Posterior cingulate gyrus (tissue), 11 donors: ENCODE measurements at places on chromosomes 13 and 19.

DNA sequence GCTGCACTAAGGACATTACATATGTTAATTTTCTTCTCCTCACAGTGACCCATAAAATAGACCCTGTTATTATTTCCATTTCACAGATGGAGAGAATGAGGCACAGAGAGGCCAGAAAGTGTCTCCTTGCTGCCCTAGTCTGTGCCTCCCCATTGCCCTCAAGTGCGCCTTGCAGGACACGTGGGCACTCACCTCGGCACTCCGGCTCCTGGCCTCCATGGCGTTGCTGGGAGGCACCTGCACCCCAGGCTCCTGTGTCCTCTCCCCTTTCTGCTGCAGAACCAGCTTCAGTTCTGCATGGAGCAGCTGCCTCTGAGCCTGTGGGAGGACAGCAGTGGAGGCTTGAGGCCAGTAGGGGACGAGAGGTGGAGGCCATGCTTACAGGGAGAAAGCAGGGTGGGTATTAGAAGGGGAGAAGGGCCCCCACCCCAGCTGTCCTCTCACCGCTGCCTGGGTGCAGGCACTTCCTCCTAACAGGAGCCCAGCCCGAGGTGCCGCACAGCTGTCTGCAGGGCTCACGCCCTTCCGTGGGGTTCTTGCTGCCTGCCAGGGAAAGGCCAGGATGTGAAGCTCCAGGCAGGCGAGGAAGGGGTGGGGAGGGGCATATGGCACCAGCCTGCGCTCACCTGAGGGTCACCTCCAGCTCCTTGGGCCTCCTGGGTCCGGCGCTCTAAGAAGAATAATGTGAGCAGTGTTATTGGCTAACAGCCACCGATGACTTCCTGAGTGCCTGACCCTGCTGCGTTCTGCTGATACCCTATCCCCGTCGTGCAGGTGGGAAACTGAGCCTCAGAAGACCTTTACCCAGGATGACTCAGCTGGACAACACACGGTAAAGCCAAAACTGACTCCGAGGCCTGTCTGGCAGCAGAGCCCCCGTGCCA, 5.2 kb downstream of the PRX start:
- DNase-seq = no peak

GRCh38 chr19:28553005-28553404, 659.9 kb downstream of the UQCRFS1 start:
- DNase-seq = no peak

GRCh38 chr19:19031891-19032290, 1.4 kb downstream of the SUGP2 start:
- DNase-seq = no peak

- DNase-seq = peak; percentile 95
Measured at GRCh38 chr13:100646030-100646673, 28.4 kb downstream of the TMTC4 start.

GRCh38 chr19:45919678-45920077, 5.1 kb upstream of the NANOS2 start:
- peak; percentile 42 for DNase-seq

GRCh38 chr19:13881692-13882418, 4.9 kb downstream of the NANOS3 start:
- no peak for DNase-seq

- DNase-seq = no peak
Measured at GRCh38 chr13:44738463-44738862, 162.3 kb upstream of the TSC22D1 start.

DNA sequence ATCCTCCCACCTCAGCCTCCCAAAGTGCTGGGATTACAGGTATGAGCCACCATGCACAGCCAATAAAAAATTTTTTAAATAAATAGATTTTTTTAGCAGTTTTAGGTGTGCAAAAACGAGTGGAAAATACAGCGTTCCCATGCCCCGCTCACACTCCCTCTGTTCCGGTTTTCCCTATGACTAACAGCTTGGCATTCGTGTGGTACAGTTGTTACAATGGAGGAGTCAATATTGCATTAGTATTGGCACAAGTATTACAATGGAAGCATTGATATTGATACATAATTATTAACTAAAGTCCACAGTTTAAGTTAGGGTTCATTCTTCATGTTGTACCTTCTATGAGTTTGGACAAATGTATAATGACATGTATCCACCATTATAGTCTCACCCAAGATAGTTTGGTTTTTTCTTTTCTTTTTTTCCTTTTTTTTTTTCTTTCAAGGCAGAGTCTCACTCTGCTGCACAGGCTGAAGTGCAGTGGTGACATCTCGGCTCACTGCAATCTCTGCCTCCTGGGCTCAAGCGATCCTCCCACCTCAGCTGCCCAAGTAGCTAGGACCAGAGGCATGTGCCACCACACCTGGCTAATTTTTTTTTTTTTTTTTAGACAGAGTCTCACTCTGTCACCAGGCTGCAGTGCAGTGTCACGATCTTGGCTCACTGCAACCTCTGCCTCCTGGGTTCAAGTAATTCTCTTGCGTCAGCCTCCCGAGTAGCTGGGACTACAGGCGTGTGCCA, 15.4 kb upstream of the RAB20 start:
- DNase-seq = no peak

- DNase-seq = no peak
Measured at GRCh38 chr19:58196901-58197616, 14.2 kb downstream of the ZNF274 start.

DNA sequence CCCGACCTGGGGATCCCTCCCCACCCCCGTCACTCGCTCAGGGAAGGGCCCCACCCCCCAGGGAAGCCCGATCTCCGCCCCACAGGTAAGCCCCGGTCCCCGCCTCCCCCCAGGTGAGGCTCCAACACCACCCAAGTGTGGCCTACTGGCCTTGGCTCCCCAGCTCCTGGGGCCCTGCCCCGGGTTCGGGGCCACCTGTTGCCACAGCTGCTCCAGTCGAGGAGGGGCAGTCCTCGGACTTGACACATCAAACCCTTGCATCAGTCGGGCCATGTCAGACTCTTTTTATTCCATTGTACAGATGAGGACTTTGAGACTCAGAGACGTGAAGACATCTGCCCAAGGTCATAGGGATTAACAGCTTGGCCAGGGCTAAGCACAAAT, 512 bp downstream of the CC2D1A start:
- no peak for DNase-seq

DNA sequence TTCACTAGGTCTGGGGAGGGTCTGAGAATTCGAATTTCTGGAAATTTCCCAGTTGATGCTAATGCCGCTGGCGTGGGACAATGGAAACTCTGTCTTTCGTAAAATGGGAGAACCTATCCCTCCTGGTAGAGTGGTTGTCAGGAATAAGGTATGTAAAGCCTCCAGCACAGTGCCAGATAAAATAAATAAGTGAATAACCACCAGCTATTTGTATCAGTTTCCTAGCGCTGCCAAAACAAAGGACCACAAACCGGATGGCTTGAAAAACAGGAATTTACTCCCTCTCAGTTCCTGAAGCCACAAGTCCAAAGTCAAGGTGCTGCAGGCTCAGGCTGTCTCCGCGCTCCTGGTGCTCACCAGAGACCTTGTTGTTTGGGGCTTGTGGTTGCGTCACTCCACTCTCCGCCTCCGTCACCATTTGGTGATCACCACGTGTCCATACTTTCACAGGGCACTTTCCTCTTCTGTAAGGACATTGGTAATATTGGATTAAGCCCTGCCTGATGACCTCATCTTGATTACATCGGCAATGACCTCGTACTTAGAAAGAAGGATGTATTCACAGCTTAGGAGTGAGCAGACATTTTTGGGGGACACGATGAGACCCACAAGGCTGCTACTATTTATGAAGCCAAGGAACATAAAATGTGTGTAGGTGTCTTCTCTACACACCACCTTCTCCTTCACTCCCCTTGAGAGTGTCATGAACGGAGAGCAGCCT, 428.5 kb downstream of the IRS2 start:
- DNase-seq = no peak

DNA sequence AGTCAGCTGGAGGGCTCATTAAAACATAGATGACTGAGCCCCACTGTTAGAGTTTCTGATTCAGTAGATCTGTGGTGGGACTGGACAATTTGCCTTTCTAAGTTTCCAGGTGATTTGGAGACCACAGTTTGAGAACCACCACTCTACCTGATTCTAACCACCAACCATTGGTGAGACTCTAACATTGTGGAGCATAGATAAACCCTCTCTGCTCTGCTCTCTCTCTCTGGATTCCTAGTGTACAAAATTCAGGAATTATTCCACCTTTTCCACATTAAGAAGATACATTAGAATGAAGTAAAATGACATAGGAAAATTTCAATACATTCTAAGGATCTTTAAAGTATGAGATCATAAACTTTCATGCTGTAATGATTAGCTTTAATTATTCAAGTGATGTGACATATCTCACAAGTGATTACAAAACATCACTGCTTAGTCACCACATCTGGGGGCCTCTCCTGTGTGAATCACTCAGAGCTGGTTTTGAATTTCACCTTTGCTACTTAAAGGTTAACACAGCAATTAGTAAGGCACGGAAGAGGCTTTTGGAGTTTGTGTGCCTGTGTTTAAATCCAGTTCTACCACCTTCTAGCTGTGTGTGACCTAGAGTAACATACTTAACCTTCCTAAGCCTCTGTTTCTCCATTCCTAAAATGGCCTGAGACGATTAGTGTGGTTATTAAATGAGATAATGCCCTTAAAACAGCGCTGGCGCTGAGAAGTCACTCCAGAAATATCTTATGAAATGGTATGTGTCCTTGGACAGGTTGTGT, 78.5 kb upstream of the NBEA start:
- DNase-seq = no peak

GRCh38 chr13:110137680-110138009, 169.3 kb downstream of the COL4A1 start:
- peak; percentile 46 for DNase-seq

GRCh38 chr13:100530671-100531213, 57.8 kb downstream of the GGACT start:
- DNase-seq = peak; percentile 43

GRCh38 chr13:100544866-100545683, 43.5 kb downstream of the GGACT start:
- peak; percentile 38 for DNase-seq

DNA sequence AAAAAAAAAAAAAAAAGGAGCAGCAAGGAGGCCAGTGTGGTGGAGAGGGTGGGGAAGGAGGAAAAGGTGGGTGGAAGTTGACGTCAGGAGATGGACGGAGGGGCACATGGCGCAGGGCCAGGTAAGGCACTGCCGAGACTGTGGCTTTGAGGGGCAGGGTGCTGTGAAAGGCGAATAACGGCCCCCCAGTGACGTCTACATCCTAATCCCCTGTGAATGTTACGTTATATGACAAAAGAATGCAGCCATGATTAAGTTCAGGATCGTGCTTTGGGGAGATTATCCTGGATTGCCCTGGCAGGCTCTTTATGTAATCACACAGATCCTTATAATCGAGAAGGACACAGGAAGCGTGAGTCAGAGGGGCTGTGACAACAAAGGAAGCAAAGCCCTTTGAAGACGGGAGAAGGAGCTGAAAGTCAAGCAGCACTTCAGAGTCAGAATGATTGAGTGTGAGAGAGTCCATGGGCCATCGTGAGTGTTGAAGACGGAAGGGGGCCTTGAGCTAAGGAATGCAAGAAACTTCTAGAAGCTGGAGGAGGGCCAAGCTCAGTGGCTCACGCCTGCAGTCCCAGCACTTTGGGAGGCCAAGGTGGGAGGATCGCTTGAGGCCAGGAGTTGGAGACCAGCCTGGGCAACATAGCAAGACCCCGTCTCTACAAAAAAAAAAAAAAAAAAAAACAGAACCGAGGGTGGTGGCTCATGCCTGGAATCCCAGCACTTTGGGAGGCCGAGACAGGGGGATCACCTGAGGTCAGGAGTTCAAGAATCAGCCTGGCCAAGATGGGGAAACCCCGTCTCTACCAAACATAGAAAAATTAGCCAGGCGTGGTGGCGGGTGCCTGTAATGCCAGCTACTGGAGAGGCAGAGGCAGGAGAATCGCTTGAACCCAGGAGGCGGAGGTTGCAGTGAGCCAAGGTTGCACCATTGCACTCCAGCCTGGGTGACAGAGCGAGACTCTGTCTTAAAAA, 13.8 kb upstream of the CEACAM16 start:
- no peak for DNase-seq

- DNase-seq = no peak
Measured at GRCh38 chr13:41981951-41982715, 21.2 kb upstream of the VWA8 start.

DNA sequence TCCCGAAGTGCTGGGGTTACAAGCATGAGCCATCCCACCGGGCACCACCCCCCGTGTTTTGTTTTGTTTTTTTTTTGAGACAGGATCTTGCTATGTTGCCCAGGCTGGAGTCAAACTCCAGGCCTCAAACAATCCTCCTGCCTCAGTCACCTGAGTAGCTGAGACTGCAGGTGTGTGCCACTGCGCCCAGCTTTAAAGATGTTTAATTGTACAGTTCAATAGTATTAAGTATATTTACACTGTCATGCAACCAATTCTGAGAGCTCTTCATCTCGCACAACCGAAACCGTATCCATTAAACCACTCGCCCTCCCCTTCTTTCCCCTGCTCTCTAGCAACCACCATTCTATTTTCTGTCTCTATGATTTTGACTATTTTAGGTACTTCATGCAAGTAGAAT, 15.6 kb downstream of the NUCB1 start:
- no peak for DNase-seq

DNA sequence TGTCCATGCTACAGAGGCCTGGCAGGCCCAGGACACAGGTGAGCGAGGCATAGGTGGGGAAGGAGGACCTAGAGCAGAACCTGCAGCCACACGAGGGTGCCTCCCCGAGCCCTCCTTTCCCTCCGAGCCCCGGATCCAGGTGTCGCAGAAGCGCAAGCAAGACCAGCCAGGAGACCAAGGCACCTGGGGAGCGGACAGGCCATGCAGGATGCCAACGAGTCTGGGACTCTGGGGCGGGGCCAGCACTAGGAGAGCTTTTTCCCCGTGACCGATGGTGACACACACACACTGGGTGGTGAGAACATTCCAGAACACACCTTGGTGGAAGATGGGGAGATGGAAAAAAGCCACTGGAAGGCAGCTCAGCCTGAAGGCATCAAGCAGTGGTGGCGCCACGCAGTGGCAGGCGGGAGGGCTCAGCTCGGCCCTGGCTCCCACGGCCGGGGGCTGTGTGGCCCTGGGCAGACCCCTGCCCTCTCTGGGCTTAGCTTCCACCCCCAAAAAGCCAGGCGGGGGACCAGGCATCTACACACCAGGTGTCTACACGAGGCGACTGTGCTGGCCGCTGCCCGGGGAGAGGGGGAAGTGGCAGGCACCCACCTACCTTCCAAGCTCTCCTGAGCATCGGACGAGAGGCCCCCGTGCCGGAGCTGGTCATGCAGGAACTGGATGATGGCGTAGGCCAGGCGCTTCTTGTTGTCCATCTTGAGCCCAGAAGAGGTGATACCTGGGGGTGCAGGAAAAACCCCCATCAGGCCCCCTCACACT, 14.5 kb downstream of the SGTA start:
- no peak for DNase-seq

- DNase-seq = no peak
Measured at GRCh38 chr19:16773259-16773658, 53.6 kb downstream of the NWD1 start.

DNA sequence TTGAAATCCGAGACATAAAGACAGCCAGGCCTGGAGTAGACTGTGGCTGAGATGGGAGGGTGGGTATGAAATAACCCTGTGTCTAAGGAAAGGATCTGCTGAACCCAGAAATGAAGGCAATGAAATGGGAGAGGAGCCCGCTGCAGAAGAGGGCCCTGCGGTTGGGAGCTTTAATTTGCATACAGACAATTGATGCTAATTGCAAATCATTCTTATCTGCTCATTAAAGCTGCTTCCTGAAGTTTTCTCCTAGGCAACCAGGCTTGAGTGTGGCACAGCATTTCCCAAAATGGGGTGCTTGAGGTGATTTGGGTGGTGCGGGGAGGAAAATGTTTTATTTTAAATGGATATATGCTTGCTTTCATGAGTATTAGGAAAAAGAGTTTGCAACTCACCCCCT, 55.4 kb downstream of the DPF1 start:
- DNase-seq = no peak

- no peak for DNase-seq
Measured at GRCh38 chr13:22758245-22758644, 422.5 kb upstream of the SGCG start.

- DNase-seq = no peak
Measured at GRCh38 chr13:86900906-86901305, 770.3 kb upstream of the SLITRK5 start.
